MCF 10A (cell line): ENCODE measurements at places on chromosomes 5 and 9.

GRCh38 chr9:26756881-26757280 lies 135.7 kb downstream of the CAAP1 start:
- no peak for DNase-seq

DNA sequence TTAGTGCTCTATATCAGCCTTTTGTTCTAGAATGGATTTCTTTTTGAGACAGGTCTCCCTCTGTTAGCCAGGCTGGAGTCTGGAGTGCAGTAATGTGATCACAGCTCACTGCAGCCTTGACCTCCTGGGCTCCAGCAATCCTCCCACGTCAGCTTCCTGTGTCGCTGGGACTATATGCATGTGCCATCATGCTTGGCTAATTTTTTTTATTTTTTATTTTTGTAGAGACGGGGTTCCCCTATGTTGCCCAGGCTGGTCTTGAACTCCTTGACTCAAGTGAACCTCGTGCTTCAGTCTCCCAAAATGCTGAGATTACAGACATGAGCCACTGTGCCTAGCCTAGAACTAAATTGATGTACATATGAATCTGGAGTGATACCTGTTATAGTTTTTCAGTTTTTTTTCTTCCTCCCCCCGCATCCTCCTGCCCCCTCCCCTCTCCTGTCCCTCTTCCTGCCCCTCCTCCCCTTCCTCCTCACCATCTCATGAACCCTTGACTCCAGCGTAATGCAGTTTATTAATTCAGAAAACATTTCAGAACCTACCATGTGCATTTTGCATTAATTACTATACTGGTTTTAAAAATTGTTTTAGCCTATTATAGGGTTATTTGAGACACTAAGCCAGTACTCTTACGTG lies 37.4 kb upstream of the TNFAIP8 start:
- DNase-seq, result no peak

- no peak for DNase-seq
These were observed 304.0 kb downstream of the TUSC1 start for GRCh38 chr9:25374281-25374680.

GRCh38 chr5:123033157-123033671 lies 3.3 kb downstream of the PPIC start:
- DNase-seq, result peak; percentile 59

DNA sequence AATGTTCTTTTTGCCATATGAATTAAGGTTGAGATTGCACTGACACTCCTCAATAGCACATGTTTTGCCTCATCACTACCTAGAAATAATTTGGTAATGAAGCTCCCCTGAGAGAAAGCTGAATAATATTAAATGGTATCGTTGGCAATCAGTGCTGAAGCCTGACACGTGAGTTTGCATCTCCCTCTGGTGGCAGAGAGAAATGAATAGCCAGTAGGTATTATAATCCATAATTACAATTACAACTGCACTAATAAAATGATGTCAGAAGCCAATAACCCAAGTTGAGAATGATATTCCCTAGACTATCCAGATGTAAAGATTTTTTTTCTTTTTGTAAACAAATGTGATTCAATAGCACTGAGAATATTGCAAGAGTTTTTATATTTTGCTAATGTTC lies 700.3 kb downstream of the PTPRD start:
- peak; percentile 27 for DNase-seq

- no peak for DNase-seq
These were observed 9.5 kb downstream of the ISL1 start for GRCh38 chr5:51392689-51393199.

- DNase-seq, result no peak
These were observed 17.5 kb upstream of the IQGAP2 start for GRCh38 chr5:76385540-76385939.

GRCh38 chr5:151722546-151722945 lies 35.8 kb upstream of the SPARC start:
- no peak for DNase-seq

GRCh38 chr5:56476487-56476856 lies 243.3 kb upstream of the ANKRD55 start:
- DNase-seq, result no peak

- DNase-seq, result peak; percentile 57
These were observed 243.0 kb downstream of the ZSWIM6 start for GRCh38 chr5:61575103-61575502.

- DNase-seq, result no peak
These were observed 246.8 kb upstream of the IRX1 start for GRCh38 chr5:3348576-3349535.

GRCh38 chr5:131538177-131538593 lies 96.8 kb downstream of the RAPGEF6 start:
- DNase-seq, result peak; percentile 93

- no peak for DNase-seq
These were observed 685.6 kb downstream of the DTWD2 start for GRCh38 chr5:118302786-118303185.

- no peak for DNase-seq
These were observed 48.2 kb upstream of the TBC1D2 start for GRCh38 chr9:98303633-98304125.

DNA sequence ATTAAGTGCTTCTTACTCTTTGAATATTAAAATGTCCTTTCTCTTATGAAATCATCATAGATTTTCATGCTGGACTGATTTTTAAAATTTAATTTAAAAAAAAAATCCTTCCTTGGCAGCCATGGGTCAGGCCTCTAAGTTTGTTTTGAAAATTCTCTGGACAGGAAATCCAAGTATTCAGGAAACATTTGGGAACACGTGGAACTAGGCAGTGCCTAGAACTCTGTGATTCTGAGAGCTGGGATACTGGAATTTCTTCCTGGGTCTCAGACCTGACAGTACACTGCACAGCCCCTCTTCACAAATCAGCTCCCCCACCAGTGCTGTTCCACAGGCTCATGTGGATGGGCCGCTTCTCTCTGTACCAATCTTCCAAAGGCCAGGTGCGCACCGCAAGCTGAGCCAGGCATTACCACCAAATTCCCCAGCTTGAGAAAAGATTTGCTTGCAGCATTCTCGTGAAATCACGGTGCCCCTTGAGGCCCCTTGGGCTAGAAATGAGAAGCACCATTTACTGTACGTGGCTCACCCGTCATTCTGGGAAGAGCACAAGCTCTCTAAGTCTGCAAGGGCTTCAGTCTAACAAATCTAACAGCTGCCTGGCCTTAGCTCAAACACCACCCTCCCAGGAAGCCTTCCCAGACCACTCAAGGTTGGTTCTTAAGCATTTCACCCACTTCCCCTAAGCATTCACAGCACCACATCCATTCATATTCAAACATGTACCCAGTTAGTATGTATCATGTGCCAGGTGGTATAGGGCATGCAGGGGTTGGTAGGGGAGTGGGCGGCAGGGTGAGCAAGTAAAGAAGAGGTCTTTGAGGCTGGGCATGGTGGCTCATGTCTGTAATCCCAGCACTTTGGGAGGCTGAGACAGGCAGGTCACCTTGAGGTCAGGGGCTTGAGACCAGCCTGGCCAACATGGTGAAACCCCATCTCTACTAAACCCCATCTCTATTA lies 26.5 kb downstream of the B4GALT1 start:
- no peak for DNase-seq

- no peak for DNase-seq
These were observed 157.8 kb upstream of the TMEM161B start for GRCh38 chr5:88426441-88426840.

DNA sequence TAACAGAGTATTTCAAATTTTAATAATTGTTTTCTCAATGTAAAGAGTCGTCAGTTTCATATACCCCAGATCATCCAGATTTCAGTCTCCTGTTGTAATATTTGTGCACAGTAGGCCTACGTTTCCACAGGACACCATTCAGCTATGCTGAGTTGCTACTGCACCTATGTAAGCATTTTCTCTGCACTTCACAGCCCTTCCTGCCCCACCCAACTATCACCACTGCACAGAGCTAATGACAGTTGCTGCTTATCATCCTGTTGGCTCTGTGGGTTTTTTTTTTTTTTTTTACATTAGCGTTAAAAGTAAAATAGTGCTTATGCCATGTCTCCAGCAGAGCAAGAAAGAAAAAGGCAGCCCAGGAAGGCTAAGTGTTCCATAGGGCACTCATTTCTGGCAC lies 5.9 kb upstream of the PRKACG start:
- DNase-seq, result no peak

DNA sequence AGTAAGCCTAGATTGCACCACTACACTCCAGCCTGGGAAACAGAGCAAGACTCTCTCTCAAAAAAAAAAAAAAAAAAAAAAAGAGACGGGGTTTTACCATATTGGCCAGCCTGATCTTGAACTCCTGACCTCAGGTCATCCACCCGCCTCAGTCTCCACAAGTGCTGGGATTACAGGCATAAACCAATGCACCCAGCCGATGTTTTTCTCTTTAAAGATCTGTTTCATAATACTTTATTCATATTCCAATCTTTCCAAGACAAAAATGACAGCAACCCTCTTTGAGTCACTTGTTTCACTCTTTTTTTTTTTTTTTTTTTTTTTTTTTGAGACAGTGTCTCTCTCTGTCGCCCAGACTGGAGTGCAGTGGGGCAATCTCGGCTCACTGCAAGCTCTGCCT lies 13.6 kb upstream of the LMNB1 start:
- DNase-seq, result no peak

DNA sequence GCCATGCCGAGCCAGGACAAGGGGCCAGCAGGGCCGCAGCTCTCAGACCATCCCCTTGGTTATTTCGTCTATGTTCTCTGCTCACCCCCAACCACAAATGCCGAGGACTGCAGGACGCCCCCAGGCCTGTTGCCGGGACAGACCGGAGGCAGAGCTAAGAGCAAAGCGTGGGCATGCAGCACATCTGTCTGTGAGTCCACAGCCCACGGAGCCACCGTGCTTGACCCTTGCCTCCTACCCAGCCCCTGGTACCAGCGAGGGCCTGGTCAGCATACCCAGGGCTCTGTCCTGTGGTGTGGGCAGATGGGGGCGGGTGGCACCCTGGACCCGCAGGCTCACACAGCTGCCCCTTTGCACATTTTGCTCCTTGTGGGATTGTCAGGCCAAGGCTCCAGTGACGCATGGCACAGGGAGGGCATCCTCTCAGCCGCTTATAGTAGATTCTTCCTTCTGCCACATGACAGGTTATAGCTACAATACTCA lies 4.7 kb downstream of the BRD3 start:
- DNase-seq, result no peak

DNA sequence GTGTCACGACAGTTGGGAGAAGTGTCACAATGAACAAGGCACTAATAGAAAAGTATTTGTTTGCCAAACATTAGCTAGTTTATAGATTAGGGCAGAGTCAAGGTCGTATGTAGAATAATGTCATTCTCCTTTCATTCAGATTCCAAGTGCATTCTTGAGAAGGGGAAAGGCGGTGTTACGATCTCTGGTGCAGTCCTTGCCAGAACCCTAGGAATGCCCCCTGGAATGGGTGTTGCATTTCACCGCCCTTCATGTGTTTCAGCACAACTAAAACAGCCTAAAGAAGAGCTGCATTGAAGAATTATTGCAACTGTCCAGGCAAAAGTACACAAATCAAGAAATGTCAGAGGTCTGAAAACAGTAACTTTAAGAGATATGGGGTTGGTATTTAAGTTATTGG lies 721.0 kb upstream of the WWC1 start:
- no peak for DNase-seq

GRCh38 chr9:33065157-33066076 lies 11.1 kb downstream of the SMU1 start:
- DNase-seq, result no peak

GRCh38 chr5:93601802-93602155 lies 18.8 kb downstream of the NR2F1 start:
- no peak for DNase-seq

- DNase-seq, result no peak
These were observed 491 bp downstream of the APC start for GRCh38 chr5:112738191-112738560.

DNA sequence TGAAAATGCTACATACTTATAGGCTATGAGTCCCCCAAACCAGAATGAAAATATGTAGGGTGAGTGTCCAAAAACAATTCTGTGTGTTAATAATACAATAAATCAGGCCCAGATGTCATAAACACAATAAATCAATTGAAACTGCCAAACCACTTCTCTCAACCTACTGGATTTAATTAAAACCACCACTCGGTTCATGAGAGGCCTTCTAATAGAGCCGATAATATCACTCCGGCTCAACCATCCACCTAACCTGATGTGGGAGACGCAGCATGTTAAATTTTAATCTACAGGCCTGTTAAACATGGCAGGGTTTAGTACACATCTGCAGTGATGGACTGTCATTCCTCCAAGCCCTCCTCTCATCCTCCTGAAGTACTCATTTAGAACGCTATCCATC lies 734.5 kb upstream of the ZNF608 start:
- DNase-seq, result no peak

- no peak for DNase-seq
These were observed 15.2 kb upstream of the SLC36A1 start for GRCh38 chr5:151432210-151432609.

- DNase-seq, result no peak
These were observed 56.0 kb downstream of the AOPEP start for GRCh38 chr9:94782355-94783101.

DNA sequence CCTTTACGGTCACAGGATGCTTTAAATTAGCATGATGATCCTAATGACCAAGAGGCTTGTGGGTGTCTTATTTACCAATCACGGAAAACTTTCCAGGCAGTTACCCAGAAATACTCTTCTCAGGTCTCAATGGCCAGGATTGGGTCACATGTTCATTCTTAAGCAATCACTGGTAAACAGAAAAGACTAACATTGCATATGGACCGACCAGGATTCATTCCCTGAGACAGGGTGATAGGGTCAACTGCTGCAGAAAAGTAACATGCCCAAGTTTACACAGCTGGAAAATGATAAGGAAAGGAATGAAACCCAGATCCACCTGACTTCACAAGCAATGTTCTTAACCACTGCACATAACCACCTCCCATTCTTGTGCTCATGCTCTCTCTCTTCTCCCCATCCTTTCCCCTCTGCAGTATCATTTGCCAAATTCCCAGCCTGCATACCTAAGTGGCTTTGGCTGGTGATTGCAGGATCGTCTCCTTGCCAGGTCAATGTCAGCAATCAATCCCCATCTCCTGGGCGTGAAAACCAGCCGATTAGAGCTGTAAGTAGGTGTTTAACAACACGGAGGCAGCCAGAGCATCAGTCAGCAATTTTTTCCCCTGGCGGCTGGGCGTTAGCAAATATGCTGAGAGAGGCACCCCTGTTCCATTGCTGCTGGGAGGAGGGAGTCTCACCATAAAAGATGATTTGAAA lies 219.4 kb downstream of the NMUR2 start:
- DNase-seq, result no peak

GRCh38 chr5:95086927-95087815 lies 197.7 kb downstream of the MCTP1 start:
- no peak for DNase-seq

DNA sequence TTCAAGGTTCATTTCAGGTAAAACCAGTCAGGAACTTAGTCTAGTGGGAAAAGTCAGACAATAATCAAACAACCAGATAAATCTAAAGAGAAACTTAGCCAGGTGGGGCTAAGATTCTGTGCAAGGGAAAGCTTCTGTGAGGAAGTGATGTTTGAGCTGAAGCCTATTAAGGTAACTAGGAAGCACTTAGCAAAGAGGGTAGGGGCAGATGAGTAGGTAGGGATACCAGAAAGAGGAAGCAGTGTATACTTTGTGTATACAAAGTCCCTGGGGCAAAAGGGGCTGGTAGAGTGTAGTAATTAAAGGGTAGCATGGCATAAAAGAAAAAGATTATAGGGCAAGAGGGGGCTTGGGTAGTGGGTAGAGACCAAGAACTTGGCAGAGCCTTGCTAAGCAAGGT lies 3.6 kb upstream of the SPATA24 start:
- no peak for DNase-seq

- no peak for DNase-seq
These were observed 213.0 kb downstream of the FSTL4 start for GRCh38 chr5:133399247-133399891.

- no peak for DNase-seq
These were observed 26.5 kb downstream of the FGF1 start for GRCh38 chr5:142659405-142659804.
